ENCODE measurements at places on chromosomes 1 and 21. TPM values are rescaled to one million over a fixed set of nuclear protein-coding genes. Genes with fewer than 3 reads are reported as not detected.
A peak's percentile ranks its signal among the peaks of the same experiment; 100 is the strongest.

DNA sequence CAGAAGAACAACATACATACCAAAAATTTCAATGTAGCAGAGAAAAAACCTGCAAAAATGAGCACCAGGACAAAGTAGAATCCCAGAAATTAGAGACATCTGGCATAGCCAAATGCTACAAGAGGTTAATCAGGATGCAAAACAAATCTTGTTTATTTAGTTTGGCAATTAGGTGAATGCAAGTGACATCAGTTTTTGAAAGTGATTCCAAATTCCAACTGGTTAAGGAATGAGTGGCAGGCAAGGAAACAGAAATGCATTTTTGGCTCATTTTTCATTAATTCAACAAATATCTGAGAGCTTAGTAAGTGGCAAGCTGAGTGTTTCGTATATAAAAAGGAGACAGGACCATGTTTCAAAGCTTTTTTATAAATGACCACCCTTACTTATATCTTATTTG is 21.3 kb downstream of the SCAF4 start:
- no peak for DNase-seq

GRCh38 chr1:245871915-245872314 is 635.2 kb downstream of the SMYD3 start:
- DNase-seq = peak; percentile 43

DNA sequence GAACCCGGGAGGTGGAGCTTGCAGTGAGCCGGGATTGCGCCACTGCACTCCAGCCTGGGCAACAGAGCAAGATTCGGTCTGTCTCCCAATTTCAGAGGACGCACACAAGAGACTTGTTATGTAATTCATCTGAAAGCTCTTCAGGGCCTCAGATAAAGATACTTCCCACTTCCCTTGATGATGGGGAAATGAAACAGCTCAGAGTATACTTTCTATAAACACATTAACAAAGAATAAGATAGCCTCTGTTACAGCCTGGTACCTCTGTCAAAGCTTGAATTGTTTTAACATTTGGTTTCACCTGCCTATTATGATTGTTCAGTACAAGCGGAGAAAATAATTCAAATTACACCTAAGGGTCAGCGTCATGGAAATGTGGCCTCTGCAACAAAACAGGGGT is 622.9 kb upstream of the ADGRL4 start:
- DNase-seq = no peak

DNA sequence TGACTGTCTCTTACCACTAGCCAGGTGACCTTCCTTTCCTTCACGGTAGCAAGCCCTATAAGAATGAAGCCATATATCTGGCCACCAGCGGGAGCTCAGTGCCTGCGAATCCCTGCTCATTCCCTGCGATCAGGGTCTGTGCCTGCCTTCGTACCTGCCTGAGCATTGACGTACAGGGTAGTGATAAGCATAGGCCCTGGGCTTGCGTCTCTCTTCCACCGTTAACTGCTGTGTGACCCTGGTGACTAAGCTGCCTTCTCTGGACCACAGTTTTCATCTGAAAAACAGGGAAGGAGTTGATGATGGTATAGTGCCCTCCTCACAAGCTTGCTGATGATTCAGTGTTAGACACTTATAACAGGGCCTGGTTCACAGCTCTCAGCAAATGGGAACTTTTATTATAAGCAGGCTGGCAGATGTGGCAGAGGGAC is 4.1 kb downstream of the ZC3H12A start:
- DNase-seq = peak; percentile 88

- no peak for DNase-seq
Observed at GRCh38 chr1:47627016-47627415, 189.2 kb downstream of the FOXD2 start.

DNA sequence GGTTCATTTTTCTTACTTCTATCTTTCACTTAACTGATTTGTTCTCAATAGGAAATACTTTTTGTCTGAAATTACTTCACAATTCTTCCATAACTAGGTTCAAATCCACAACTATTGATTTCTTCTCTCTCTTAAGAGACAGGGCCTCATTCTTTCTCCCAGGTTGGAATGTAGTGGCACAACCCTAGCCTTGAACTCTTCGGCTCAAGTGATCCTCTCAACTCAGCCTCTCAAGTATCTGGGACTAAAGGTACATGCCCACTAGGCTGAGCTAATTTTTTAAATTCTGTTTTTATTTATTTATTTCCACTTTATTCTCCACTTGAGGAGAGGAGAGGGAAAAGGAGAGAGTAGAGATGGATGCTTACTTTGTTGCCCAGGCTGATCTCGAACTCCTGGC is 370.4 kb upstream of the PLXNA2 start:
- no peak for DNase-seq

DNA sequence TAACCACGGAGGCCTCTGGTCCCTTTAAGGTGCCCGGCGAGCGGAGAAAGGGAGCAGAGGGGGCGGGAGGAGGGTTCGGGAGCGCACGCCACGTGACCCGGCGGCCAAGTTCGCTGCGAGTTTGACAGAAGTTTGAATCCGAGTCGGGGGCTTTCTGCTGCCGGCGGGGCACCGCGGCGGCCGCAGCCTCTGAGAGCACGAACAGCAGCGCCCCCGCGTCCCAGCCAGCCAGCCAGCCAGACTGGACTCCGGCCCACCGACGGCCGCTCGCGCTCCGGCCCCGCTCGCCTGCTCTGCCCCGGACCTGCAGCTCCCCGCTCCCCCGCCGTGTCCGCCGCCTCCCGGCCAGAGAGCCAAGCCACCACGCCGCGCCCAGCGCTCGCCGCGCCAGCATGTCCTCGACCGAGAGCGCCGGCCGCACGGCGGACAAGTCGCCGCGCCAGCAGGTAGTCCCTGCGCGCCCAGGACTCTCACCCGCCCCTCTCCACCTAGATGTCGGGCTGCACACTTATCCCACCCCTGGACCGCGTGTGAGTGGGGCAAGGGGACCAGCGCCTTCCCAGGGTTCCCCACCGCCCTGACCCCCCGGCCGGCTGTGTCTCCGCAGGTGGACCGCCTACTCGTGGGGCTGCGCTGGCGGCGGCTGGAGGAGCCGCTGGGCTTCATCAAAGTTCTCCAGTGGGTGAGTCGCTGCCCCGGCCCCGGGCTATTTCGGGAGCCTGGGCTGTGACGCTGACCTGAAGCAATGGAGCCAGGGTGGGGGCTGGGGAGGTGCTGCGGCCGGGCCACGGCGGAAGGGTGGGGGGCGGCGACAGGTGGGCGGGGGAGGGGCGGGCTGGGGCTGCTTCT is at the start of gene SYPL2:
Gene SYPL2, plus strand, starts transcription at position 95 of the 849 bp plus-strand sequence. Its CDS starts 298 bp downstream, at position 393.
- DNase-seq = no peak

- no peak for DNase-seq
Observed at GRCh38 chr1:36448530-36449056, 1.7 kb downstream of the OSCP1 start.

GRCh38 chr1:2858676-2859075 is 57.2 kb upstream of the TTC34 start:
- no peak for DNase-seq

- no peak for DNase-seq
Observed at GRCh38 chr1:79693441-79694114, 687.0 kb upstream of the ADGRL4 start.

The PDZK1 gene
- not detected for total RNA-seq

The CDC7 gene
- 19.2 TPM for total RNA-seq

The IGSF9 gene
- total RNA-seq = 1.2 TPM

The SMG7 gene
- 14.3 TPM for total RNA-seq

All from HT1080 (cell line).